Hindlimb muscle (tissue), 1 donor: ENCODE measurements at places on chromosomes 2 and 18. TPM values are rescaled to one million over a fixed set of nuclear protein-coding genes. Genes with fewer than 3 reads are reported as not detected.
A peak's percentile ranks its signal among the peaks of the same experiment; 100 is the strongest.

The CTAGE1 gene
- not detected for polyA plus RNA-seq

The GCG gene
- 2.5 TPM for polyA plus RNA-seq

The TRIM43 gene
- polyA plus RNA-seq: not detected

The UGT1A3 gene
- not detected for polyA plus RNA-seq

DNA sequence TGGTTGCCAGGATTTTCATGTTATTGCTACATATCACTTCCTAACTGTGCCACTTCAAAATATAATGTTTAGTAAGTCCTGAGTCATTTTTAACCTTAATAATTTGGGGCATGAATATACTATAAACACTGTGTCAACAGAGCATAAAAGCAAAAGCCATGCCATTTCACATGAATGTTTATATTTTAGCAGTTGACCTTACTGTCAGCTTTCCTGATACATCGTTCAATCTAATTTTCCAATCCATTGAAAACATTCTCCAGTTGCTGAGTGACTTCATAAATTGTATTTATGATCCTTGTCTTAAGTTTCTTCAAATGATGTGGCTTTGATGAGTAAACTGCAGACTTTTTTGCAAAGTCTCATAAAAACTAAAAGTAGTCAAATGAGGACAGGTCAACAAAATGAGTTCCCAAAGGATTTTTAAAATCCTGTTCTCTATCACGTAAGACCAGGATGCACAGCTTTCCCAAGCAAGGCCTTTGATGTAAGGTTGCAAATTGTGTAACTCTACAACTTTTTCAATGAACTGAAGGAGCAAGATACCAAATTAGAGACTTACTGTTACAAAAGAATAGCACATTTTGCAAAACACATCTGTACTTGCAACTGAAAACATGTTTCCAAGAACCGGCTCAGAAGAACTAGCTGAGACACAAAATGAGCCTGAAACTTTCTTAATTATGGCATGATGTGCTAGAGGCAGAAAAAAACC, 117.7 kb downstream of the SATB2 start:
- no peak for DNase-seq

DNA sequence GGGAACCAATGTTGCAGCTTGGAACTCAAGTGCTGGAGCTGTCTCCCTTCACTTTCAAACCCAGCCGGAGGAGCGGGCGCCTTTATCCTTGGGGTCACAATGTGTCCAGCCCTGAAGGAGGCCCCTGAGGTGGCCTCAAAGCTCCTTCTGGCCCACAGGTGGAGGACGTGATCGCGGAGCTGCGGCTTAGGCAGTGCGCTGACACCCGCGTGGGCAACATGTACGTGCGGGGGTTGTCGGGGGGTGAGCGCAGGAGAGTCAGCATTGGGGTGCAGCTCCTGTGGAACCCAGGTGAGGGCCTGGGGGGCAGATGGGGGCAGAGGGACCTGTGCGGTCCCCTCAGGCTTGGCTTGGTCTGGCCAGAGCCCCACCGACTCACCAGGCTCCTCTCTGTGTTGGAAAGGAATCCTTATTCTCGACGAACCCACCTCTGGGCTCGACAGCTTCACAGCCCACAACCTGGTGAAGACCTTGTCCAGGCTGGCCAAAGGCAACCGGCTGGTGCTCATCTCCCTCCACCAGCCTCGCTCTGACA, 13.5 kb downstream of the ABCG8 start:
- DNase-seq: no peak

- DNase-seq: no peak
These were observed 426.9 kb downstream of the NR4A2 start for GRCh38 chr2:155905657-155906056.

DNA sequence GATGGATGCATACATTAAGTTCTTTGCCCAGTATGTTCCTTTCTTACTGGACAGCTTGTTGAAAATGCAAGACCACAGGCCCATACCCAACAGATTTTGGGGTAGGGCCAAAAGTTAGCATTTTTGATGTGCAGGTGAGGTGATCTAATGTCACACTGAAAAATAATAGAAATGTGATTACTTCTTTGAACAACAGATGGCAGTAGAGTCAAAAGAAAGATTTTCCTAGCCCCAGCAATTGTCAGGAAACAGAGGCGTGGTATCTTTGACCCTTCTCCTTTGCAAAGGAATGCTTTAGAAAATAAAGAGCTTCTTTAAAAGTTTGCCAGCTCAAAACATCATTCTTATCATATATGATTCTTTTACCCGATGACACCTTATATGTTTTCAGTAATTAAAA, 343.6 kb upstream of the SYT4 start:
- DNase-seq: peak; percentile 35

- DNase-seq: peak; percentile 46
These were observed 181.3 kb downstream of the ALPK2 start for GRCh38 chr18:58447402-58448095.

- no peak for DNase-seq
These were observed 21.7 kb upstream of the EFHD1 start for GRCh38 chr2:232611559-232612218.

DNA sequence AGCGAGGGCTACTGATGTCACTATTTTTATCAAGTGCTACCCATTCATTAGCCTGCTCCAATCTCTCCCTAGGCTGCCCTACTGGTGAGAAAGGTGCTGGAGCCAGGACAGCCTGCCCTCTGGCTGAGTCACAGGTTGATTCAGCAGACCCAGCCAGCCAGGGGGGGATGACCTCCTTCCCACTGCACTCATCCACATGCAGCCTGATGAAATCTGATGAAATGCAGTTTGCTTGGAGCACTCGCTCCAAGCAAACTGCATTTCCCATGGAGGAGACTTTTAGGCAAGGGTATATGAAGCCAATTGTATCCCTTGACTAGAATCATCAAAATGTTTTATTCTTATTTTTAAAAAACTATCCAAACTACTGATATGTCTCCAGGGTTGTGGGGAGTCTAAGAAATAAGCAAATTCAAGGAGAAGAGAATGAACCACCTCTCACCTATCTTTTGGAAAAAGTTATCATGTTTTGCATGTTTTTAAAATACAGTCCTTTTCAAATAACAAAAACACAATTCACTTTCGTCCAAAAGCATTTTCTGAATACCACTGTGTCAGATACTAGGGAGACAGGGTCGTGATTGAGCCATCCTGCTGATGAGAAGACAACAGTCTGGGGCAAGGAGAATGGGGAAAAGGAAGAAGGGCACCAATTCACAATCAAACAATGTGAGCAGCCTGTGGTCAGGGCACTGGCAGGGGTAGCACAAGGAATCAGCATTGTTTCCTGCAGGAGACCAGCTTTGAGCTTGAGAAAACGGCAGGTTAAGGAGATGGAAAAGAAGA, 128.3 kb downstream of the AFF3 start:
- peak; percentile 25 for DNase-seq

DNA sequence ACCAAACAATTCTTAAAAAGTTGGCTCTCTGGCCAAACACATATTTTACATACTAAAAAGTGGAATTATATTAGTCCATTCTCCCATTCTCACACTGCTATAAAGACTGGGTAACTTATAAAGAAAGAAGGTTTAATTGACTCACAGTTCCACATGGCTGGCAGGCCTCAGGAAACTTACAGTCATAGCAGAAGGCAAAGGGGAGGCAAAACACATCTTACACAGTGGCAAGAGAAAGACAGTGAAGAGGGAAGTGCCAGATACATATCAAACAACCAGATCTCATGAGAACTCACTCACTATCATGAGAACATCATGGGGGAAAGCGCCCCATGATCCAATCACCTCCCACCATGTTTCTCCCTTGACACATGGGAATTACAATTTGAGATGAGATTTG, 42.6 kb downstream of the EDAR start:
- no peak for DNase-seq

DNA sequence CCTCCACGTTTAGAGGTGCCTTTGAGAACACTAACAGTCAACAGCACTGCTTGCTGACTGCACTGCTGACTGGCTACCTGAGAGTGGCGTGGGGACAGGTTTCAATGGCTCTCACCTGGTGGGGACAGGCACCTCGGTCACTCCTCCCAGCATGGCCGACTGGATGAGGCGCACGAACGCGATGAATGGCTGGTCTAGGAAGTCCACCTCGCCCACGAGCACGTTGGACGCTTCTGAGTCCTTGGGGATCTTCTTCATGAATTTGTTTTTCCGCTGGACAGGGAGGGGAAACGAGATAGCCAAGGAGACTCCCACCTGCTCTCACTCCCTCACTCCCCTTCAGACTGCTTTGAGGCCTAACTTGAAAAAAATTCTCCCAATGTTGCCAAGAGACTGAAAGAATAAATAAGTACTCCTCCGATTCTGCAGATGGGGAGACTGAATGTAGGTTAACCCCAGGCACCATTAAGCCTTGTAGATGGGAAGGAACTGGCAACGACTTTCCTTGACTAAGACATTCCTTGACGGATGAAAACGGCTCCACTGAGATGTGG, 57.3 kb downstream of the MTHFD2 start:
- DNase-seq: no peak

GRCh38 chr2:128012698-128013097, 15.2 kb downstream of the SAP130 start:
- DNase-seq: no peak

DNA sequence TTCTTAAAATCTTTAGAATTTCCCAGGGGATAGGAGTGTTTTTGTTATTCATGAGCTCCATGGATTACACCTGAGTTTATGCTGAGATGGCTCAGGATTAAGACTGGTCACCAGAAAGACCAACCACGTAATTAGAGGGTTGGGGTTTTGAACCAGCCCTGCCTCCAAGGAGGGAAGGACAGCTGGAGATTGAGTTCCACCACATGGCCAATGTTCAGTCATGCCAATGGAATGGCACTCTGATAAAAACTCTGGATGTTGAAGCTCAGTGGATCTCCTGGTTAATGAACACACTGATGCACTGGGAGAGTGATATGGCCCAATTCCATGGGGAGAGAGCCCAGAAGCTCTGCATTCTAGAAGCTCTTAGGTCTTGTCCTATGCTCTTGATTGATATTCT, 38.7 kb upstream of the PTPN4 start:
- DNase-seq: no peak

DNA sequence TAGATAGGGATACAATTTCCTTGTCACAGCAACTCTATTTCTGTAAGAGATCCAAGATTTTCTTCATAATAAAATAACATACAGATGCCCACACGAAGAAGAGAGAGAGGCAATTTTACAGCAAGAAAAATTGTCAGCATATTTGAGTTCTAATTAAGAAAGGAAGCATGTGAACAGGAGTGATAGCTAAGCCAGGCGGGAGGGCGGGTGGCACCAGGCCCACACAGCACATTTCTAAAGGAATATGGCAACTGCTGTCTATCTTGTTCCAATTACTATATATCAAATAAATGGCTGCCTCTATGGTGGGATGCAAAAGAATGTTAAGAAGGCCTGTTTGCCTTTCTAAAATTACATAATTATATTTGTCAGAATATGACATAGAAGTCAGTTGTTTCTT, 248.3 kb upstream of the DOK6 start:
- DNase-seq: no peak

GRCh38 chr2:187037310-187037709, 188.3 kb upstream of the ZSWIM2 start:
- no peak for DNase-seq

GRCh38 chr18:49531678-49532153, 30.1 kb upstream of the LIPG start:
- DNase-seq: no peak

GRCh38 chr18:76459687-76460350, 35.2 kb downstream of the ZNF516 start:
- DNase-seq: no peak

DNA sequence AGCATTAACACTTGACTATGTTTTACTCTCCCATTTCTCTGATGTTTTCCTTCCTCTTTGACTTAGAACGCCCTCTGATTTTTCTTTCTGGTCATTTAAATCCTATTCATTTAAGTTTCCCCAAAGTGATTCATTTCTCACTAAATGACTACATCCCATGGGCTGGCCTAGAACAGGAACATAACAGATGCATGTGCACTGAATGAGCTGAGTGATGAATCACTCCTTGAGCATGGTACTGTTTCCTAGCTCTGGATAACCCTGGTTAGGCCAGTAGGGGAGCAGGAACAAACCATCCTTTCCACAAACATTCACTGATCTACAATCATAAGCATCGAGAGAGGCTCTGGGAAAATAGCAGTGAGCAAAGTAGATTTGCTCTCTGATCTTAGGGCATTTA, 221.9 kb upstream of the SETBP1 start:
- no peak for DNase-seq

DNA sequence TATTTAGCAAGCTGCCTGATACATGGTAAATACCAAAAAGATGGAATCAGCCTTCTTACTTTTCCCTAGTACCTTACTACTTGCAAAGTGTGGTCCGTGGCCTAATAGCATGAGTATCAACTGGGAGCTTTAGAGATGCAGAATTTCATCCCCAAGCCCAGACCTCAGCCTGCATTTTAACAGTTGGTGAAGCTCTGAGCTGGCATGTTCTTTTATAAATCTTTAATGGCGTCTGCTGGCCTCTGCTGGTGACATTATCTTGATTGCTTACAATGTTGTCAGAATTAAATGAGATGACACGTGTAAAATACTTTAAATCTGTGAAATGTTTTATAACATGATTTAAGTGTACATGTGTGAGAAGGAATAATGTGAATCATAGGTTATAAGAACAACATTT, 115.1 kb upstream of the NOSTRIN start:
- no peak for DNase-seq

DNA sequence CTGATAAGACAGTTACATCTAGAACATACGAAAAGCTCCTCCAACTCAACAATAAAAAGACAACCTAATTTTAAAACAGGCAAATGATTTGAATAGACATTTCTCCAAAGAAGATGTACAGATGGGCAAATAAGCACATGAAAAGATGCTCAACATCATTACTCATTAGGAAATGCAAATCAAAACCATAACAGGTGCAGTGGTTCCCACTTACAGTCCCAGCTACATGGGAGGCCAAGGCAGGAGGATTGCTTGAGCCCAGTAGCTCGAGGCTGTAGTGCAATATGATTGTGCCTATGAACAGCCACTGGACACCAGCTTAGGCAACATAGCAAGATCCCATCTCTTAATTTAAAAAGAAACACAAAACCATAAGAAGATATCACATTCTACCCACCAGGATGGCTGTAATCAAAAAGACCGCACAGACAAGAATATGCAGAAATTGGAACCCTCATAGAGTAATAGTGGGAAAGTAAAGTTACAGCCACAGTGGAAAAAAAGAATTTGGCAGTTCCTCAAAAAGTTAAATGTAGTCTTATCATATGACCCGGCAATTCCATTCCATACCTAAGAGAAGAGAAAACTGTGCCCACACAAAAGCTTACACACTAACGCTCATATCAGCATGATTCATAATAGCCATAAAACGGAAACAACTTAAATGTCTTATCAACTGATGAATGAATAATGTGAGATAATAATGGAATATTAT, 30.5 kb upstream of the ARMC9 start:
- no peak for DNase-seq

- DNase-seq: no peak
These were observed 46.6 kb downstream of the FSIP2 start for GRCh38 chr2:185785156-185785555.

DNA sequence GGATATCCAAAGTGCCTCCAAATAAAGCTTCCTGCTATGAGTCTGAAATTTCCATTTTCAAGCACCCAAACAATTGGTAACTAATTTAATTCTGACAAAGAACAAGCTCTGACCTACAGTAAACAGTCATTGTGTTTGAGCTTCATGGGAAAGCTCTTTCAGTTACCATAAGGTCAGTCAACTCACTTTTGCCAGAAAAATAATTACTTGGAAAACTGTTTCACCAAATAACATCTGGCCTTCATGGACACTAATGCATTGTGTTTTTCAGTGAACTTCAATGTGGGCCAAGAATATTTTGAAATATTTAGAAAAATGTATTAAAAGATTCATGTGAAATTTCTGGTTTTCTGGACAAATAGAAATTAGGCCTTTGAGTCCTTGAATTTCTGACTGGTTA, 369.9 kb downstream of the GALR1 start:
- DNase-seq: no peak

GRCh38 chr2:44178950-44179349, 10.3 kb downstream of the PPM1B start:
- no peak for DNase-seq
